ENCODE measurements at places on chromosomes 1 and 21.

DNA sequence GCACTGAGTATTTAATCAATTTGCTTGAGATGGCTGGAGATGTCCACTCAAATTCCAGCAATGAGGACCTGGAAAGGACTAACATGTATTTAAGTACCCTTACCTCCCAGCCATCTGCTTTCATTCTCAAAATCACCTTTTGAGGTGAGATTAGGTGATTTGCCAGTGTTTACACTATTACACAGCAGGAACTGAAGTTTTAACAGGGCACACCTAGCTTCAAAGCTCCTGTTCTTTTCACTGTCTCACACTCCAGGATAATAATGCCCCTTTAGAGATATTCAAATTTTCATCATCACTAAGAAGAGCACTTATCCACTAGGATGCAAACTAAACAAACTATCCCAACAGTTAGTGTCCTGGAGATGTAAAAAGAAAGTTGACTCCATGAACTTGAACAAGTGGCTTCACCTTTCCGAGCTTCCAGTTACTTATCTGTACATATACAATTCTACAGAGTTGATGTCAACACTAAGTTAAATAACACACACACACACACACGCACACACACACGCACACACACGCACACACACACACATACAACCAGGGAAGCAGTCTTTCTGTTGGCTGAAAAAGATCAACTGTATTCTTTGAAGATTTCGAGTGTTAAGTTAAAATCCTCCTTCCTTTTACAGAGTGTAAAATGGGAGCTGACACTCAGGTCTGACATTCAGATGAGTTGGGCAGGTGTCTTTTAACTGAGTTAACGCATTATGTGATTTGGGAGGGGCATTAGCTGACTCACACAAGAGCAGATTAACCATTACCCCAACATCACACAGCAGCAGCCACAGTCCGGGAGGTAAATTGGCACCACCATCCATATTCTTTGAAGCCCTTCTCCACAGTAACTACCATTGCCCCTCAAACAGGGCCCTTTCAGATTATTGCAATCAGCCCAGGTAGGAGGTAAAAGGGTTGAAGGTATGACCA is 15.5 kb upstream of the JAK1 start:
- DNase-seq: no peak

DNA sequence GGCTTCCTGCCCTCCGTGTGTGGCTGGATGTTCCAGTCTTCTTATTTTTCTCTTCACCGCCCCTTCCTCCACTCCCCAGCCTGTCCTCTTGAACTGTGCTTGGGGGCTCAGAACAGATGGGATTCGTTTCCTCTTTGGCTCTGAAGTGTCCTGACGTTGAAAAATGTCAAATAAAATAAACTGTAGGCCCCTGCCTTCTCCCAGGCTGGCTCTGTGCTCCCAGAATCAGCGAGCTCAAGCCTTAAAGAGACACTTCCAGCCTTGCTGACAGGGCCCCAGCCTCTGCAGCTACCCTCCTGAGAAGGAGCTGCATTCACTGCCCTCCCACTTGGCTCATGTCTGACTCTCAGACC is 104.2 kb upstream of the IPO9 start:
- no peak for DNase-seq

GRCh38 chr1:42322577-42322976 is 12.5 kb downstream of the FOXJ3 start:
- DNase-seq: no peak

DNA sequence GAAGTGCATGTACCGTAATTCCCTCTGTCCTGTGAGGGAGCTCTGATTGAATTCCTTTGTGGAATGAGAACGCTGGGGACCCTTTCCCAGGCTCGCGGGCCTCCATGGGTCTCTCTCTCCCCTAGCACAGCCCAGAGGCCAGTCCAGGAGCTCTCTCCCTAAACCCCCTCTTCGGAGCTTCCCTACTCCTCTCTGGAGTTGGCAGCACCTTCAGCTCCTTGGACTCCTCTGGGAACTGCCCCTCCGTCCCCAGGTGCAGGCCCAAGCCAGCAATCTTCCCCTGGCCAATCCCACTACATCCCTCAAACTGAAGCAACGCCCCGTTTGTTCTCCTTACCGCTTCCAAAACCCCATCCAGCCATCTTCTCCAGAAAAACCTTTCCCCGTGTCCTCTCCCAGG is 10.5 kb upstream of the SYNC start:
- DNase-seq: no peak

DNA sequence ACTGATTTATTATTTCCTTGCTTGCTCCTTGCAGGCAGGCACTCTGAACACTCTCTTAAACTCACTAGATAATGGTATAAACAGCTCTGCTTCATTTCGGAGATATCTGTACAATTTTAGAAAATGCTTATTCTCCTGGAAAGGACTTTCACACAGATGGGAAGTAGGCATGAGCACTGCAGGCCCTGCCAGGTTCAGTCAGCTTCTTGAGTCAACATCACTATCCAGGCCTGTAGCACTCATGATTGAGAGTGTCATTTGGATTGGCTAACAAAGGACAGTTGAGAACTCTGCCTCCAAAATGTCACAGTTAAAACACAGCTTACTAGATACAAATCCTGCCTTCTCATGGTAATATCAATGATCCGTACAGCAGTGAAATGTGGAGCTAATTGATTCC is 181.9 kb downstream of the CYYR1 start:
- DNase-seq: no peak

DNA sequence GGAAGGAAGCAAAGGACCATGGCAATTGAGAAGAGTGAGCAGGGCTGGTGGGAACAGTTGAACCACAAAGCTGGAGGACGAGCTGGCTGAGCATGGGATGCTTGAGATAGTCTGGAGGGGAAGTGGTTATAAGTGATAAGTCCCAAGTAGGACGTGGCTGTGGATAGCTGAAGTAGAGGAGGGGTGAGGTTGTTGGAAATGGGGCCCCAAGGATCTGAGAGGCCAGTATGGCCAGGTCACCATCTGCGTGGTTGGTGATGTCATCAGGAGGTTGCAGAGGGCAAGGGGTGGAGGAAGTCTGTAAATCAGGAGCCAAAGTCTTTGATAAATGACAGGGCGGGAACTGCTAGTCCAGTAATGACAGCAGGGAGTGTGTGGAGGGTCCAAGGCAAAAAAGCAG is 11.0 kb upstream of the REN start:
- no peak for DNase-seq

- DNase-seq: peak; percentile 59
Measured at GRCh38 chr1:33228935-33229487, 27.3 kb upstream of the ZNF362 start.

- DNase-seq: no peak
Measured at GRCh38 chr1:147111381-147112130, 60.7 kb downstream of the PRKAB2 start.

GRCh38 chr1:34153246-34153645 is 11.8 kb downstream of the CSMD2 start:
- no peak for DNase-seq

- no peak for DNase-seq
Measured at GRCh38 chr1:17521946-17522612, 17.4 kb upstream of the ARHGEF10L start.

Data from RWPE1 (cell line).